Lung microvascular endothelial cell (primary cell): ENCODE measurements at places on chromosomes 4 and X.
A peak's percentile ranks its signal among the peaks of the same experiment; 100 is the strongest.

DNA sequence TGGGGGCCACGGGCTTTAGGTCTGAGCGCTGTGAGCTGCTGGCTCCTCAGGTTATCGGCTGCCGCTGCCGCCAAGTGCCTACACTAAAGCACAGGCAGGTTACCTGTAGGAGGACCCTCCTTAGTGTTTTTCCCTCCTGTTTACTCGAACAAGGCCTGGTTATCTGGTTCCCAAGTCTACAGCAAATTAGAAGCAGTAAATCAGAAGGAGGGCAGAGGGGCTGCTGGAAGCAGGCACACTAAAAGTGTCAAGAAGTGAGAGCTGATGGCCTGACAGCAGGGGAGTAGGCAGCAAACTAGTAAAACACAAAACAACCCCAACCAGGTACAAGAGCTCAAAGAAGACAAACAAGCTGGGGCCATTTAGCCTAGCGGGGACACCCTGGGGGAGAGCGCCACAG lies 125.0 kb upstream of the PJA1 start:
- DNase-seq, result no peak

DNA sequence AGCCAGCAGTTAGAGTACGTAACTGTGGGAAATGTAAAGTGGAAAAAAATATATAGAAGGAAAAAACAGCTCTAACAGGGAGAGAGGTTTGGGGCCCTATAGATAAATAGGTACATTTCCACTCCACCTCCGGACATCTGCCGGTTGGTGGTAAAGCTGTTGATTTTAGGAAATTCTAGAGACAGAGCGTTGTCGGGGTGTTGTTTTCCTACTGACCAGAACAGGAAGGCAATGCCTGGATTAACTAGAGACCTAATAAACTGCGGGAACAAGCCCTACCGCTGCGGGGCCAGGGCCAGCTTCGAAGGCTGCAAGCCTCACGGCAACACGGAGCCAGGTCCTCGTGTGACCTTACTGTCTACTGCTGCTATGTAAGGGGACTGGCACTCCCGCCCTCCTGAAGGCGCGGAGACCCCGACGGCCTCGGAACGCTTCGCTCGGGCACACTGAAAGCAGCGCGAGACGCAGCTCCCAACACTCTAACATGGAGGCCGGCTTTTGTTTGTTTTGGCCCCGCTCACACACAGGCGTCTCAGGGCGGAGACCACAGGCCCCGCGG lies 702 bp upstream of the CDKN2AIP start:
- DNase-seq, result no peak

DNA sequence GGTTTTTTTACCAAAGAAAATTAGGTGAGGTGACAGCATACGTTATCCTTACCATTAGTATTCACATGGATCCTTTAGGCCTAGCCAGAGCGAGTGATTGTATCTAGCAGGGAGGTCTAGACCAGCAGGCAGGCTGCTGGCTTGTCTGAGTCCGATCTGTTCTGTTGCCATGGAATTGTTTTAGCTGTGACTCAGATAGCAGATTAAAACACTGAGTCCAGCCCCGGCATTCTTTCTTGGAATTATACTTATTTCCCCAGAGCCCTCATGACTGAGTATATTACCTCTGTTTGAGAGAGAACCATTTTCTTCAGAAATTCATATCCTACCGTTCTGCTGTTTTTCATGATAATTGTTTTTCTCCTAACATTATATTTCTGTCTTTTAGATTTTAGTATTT lies 37.4 kb downstream of the OCRL start:
- DNase-seq, result peak; percentile 52

DNA sequence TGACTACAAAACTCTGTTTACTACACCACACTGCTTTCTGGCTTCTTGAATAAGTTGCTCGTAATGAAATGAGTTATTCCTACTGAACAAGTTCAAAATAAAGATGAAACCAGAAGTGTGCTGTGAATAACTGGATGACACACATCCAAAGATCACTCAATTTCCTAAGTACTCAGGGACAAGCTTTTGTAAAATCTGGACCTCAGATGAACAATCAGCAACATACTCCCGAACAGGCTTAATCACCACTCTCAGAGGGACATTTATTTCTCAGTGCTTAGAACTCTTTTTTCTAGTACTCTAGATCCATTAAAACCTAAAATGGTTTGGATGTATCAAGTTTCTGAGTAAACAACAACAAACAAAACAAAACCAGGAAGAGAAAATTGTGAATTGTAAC lies 61.5 kb upstream of the EXOC1L start:
- DNase-seq, result no peak

- no peak for DNase-seq
Observed at GRCh38 chr4:552019-552418, 24.1 kb downstream of the TMEM271 start.

DNA sequence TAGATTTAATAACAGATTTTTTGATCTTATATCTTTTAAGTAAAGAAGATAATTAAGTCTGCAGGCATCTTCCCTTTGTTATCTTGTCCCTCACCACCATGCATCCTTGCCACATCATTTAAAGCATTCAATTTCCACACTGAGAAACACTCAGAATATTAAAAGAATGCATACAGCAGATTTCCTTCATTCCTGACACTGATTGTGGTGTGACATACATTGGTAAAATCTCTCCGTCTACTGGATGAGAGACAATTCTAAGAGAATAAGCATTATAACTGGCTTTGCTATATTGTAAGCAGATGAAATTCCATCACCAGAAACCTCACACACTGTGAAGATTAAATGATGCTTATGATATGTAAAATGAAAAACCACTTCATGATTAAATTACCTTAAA lies 97.4 kb upstream of the TRPC5OS start:
- DNase-seq, result no peak

GRCh38 chr4:48429709-48430474 lies 53.3 kb upstream of the SLC10A4 start:
- no peak for DNase-seq

DNA sequence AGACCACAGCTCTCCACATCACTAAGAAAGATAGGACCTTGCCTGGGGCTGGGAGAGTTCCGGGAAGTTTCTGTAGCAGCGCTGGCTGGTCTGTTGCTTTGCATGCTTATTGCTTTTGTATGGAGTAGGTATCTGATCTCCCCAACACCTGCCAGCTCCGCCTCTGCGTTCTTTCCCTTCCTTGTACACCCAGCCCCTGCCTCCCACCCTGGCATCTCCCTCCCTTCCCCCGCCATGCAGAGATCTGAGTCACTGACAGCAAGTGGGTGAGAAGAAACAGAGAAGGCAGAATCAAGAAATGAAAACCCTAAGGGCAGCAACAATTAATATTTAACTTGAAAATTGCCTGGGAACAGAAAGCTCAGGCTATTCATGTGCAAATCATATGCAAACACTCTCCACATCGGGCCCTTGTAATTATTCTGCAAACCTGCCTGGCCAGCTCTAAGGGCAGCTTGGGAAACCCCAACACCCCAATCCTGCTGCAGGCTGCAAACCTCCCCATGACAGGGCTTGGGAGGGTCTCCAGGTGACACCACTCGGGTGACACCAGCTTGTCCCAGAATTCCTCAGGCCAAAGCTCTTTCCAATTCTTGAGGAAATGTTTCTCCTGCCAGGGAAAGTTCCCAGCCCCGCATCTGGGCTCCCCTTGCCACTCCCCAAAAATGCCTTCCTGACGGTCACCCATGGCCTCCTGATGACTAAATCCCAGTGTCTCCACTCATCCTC lies 257.2 kb downstream of the FBXW7 start:
- DNase-seq, result no peak

GRCh38 chrX:10280071-10280470 lies 123.3 kb downstream of the CLCN4 start:
- no peak for DNase-seq

- DNase-seq, result no peak
Observed at GRCh38 chrX:37796805-37797204, 16.9 kb downstream of the CYBB start.

GRCh38 chr4:16035843-16036242 lies 48.0 kb downstream of the PROM1 start:
- DNase-seq, result no peak

DNA sequence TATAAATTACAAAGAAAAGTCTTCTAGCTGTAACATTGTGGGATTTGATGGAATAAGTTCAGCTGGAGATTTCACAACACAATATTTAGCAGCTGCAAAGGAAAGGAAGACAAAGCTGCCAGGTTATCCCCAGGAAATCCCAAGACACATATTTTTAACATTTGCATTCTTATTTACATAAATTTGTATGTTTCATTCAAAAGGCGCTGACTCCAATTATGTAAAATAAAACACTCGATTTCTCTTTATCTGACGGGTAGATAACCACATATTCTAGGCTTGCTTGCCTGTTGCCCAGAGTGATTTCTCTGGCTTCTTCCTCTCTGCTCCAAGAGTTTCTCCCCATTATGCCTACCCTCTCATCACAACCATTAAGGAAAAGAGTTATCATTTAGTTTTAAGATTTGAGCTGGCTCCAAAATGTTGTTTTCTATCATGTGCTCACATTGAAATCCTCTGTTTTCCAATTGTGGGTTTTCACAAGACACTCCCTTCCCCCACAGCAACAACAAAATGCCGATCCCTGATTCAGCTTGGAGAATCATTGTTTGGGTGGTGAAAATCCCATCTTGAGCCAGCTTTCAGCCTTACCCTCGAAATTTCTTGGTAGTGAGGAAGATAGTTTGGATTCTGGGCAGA lies 128.2 kb upstream of the RASGEF1B start:
- DNase-seq, result no peak

- DNase-seq, result no peak
Observed at GRCh38 chr4:77012726-77013125, 63.1 kb downstream of the CCNI start.

- no peak for DNase-seq
Observed at GRCh38 chr4:2250357-2251072, 8.6 kb upstream of the HAUS3 start.

- no peak for DNase-seq
Observed at GRCh38 chr4:19534159-19534558, 717.5 kb upstream of the SLIT2 start.

- DNase-seq, result no peak
Observed at GRCh38 chrX:46676399-46677356, 82.2 kb downstream of the SLC9A7 start.

DNA sequence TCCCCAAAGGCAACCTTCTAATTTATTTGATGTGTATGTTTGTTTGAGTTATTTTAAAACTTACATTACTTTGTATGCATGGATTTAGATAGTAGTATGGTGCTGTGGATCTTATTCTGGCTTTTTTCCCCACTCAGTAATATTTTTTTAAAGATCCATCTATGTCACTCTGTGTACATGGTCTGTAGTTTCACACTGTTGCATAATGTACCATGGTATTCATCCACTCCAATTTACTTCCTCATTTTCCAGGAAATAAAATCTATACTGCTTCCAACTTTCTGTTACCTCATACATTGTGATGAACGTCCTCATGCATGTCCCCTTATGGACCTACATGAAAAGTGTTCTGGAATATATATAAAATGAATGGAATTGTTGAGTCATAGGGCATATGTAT lies 17.6 kb downstream of the ARMCX2 start:
- DNase-seq, result no peak

- DNase-seq, result no peak
Observed at GRCh38 chr4:148540622-148541326, 98.6 kb upstream of the NR3C2 start.

GRCh38 chrX:51899741-51900140 lies 6.3 kb downstream of the MAGED1 start:
- no peak for DNase-seq

DNA sequence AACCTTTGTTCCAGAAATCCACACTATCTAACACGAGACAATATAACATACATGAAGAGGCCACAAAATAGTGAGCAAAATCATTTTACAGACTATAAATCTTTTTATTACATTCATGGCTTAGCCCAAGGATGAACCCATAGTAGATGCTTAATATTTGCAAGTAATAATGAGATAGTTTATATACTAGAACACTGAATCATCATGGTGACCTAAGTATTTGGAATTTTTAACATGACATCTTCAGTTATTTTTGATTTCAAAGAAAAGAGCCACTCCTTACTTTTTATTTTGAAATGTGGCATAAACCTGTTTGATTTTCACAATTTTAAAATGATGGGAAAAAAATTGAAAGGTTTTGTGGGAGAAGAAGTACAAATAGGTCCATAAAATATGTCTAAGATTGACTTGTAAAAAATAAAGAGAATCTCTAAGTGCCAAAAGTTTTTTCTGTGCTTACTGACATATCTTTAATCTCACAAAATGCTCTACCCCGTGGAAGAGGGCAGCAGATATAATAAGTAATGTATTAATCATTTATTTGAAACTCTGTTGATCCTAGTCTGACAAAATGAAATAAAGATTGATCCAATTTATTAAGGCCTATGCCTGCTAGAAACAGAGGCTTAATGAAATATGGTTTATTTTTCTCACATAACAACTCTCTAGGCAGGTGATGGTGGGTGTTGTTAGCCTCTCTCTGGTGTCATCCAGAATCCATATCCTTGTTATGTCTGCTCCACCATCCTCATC lies 224.5 kb upstream of the CENPE start:
- no peak for DNase-seq

DNA sequence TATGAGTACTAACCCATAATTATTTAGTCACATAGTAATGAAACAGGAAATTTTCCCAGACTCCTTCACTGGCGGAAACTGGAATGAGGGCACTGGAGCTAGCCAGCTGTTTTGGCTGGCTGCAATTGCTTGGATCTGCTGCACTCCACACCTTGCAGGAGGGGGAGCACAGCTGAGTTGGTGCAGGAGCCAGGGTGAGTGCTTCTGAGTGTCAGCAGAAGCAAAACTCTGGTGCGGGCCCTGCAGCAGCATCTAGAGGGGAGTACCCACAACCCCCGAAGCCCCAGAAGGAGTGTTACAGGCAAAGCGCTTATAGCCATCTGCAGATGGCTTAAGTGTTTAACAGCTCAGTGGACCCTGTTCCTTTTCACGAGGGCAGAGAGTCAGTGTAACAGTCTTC lies 96.1 kb downstream of the RPA4 start:
- no peak for DNase-seq

DNA sequence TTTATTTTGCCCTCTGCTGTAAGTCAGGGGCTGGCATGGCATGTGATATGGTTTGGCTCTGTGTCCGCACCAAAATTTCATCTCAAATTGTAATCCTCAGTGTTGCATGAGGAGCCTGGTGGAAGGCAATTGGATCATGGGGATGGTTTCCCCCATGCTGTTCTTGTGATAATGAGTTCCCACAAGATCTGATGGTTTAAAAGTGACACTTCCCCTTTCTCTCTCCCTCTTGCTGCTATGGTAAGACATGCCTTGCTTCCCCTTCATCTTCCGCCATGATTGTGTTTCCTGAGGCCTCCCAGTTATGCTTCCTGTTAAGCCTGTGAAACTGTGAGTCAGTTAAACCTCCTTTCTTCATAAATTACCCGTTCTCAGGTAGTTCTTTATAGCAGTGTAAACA lies 72.0 kb upstream of the MSX1 start:
- no peak for DNase-seq

DNA sequence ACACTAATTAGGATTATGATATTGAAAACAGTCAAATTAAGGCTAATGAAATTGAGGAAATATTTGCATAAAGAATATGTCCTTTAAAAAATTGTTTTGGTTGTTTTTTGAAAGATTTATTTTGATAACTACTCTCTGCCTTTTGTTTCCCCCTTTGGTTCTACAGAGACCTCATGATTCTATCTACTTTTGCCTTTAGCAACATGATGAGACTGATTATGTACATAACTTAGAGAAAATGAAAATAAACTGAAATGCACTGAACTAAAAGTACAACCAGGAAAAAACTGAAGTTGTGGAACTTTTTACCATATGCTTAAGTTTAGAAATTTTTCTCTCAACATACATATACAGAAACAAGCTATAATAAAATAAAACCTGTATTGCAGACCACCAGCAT lies 21.4 kb downstream of the EXOC1 start:
- no peak for DNase-seq
